NCI-H460 (cell line): ENCODE measurements at places on chromosomes 6 and 20. TPM values are rescaled to one million over a fixed set of nuclear protein-coding genes. Genes with fewer than 3 reads are reported as not detected.

- no peak for DNase-seq
These were observed 20.6 kb upstream of the TASP1 start for GRCh38 chr20:13659288-13659687.

GRCh38 chr20:19588732-19589131 lies 169.3 kb upstream of the RIN2 start:
- no peak for DNase-seq

- DNase-seq: peak; percentile 75
These were observed 6.1 kb downstream of the EDN1 start for GRCh38 chr6:12296255-12296573.

GRCh38 chr6:52921743-52922142 lies 12.2 kb upstream of the GSTA3 start:
- DNase-seq: no peak

GRCh38 chr6:125415913-125416312 lies 114.1 kb upstream of the HDDC2 start:
- DNase-seq: no peak

GRCh38 chr6:111861431-111861885 lies 11.8 kb downstream of the FYN start:
- no peak for DNase-seq

DNA sequence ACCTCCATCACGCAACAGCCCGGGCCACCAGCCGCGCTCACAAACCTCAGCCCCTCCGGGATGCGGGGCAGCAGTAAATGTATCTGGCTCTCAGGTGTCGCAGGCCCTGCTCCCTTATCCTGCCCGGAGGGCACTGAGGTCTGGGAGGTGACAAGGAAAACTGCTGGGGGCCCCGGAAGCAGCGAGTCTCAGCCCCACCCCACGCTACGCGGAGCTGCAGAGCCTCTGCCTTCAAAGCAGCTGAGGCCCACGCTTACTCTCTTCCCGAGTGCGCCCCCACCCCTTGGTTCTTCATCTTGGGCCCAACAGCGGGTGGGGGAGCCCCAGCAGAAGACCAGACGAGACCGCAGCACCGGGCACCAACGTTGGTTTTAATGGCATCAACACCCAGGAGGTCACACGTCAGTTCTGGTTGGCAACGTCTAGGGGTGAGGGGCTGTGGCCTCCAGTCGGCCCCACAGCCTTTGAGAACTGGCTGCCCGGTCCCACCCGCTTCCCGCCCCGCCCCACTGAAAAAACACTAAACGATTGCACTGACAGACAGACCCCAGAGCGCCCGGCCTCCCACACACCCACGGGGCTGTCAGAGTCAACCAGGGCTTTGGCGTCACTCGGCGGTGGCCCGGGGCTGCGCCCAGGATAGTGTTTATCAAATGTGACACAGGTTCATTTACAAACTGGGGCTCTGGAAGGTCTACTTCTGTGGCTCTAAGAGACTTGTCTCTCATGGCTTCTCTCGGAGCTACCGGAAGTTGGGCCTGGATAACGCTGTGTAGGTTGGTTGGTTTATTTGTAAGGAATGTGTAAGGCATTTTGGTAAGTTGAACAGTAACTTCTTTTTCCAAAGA lies 43.7 kb downstream of the DSTN start:
- no peak for DNase-seq

GRCh38 chr6:1777921-1778685 lies 168.4 kb downstream of the FOXC1 start:
- no peak for DNase-seq

GRCh38 chr20:35329435-35330139 lies 37.4 kb upstream of the FAM83C start:
- DNase-seq: peak; percentile 56

DNA sequence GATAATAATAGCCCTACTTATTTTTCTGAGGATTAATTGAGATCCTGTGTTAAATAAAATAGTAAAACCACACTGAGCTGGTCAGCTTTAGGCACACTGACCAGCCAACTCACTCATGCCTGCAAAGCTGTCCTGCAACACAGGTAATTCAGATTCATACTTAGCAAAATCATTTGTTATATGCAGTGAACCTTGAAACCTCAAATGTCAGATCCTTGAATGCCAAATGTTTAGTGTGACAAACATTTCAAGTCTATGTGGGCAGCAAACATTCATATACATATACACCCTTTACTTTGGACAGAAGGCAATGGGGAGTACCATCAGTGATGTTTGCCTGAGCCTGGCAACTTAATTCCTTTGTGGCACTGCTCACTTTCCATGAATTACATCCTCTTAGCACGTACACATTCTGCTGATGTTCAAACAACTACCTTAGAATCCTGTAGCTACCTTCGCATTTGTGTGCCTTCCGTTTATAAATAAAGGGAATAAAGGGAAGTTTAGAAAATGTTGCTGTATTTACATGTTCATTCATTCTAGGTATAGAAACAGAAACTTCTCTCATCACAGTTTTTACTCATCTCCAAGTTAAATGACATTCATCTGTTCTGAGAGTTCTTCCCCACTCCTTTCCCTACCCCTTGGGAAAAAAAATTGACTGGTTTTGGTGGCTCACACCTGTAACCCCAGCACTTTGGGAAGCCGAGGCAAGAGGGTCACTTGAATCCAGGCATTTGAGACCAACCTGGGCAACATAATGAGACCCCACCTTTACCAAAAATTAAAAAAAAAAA lies 140.8 kb downstream of the ZFAND3 start:
- no peak for DNase-seq

GRCh38 chr6:27370391-27370790 lies 18.2 kb upstream of the ZNF391 start:
- no peak for DNase-seq

- DNase-seq: no peak
These were observed 15.4 kb upstream of the DYNLRB1 start for GRCh38 chr20:34500823-34501222.

DNA sequence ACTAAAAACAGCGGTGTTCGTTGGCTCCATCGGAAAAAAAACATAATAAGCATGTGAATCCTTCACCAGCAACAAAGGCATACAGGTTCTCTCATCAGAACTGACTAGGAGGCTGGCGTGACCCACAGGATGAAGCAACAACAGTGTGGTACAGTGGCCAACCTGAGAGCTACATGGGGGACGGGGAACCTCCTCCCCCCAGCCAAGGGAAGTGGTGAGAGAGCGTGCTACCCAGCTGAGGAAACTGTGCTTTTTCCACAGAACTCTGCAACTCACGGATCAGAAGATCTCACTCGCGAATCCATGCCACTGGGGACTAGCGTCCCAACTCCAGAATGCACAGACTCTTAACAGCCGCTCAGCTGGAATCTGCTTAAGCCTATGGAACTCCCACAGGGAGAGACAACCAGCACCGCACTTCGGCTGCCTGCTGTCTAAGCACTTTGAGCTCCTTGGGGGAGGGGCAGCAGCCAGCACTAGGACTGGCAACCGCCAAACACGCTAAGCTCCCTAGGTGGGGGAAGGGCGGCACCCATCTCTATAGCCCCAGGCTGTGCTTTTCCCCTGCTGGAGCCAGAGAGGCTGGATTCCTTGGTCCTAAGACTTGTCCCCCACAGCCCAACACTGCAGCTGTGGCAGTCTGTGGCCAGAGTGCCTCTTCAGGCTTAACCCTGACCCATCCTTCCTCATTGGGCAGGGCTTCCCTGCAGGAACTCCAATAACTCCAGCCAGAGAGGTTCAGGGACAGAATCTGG lies 538.3 kb upstream of the BTBD3 start:
- no peak for DNase-seq

GRCh38 chr6:161261816-161262215 lies 12.0 kb downstream of the AGPAT4 start:
- no peak for DNase-seq

DNA sequence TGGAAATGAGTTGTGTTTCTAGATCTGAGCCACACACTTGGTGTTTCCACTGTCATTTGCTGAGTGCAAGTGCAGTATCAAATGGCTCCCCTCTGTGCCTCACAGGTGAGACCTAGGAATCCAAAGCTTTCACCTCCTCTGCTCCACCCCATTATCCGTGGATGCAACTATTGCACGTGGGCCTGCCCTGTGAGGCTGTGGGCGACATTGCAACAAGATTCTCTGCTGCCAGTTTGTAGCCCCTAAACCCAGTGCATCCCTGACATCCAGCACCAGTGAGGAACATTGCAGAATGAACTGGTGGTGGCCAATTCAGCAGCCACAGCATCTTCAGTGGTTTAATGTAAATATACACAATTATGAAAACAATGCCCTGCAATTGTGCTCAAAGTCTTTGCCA lies 115.0 kb upstream of the FOXA2 start:
- DNase-seq: no peak

DNA sequence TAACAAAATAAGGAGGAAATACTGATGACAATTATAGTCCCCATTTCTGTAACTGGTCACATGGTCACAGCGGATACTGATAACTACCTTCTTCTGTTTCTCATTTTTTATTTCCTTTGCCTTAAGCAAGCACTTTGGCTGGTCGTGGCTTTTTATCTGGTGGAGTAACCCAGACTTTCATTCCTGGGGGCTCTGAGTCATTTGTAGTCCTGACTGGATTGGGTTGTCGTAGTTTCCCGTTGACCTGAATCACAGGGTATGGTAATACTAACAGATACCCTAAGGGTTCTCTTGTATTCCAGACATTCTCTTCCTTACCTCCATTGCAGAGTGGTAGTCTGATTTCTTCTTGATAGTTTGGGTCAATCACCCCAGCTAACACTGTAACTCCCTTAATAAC lies 500.3 kb upstream of the ADGRB3 start:
- DNase-seq: no peak

DNA sequence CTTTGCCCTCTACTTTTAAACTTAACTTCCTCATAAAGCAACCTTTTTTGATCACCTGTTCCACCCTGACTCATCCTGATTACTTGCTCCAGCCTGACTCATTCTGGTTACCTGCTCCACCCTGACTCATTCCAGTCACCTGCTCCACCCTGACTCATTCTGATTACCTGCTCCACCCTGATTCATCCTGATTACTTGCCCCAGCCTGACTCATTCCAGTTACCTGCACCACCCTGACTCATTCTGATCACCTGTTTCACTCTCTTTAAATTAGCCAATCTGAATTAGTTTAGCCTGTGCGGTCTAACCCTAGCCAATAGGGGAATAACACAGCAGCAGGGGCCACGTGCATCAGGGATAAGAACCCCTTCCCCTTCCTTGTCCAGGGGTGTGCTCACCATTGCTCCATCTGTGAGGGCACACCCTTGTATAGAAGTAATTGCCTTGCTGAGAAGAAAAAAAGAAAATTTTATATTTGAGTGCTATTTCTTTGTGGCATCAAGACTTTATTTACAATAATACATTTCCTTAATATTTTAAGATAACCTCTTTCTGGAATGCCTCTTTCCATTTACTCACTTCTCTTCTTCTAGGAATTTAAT lies 17.9 kb downstream of the HLA-G start:
- no peak for DNase-seq

DNA sequence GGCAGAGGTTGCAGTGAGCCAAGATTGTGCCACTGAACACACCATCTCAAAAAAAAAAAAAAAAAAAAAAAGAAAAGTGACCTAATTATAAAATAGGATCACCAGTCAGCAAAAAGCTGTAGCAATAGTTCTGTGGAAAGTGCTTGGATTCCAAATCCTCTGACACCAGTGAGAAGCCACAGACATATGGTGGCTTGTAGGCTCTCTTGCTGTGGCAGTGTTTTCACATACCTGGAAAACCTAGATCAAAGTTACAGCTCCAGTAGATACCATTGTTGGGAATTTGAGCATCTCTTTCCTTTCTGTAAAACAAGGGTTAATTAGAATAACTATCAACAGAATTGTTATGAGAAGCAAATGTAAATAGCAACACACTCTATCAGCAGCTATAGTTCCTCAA lies 4.1 kb downstream of the CCDC170 start:
- no peak for DNase-seq

GRCh38 chr20:59295531-59295930 lies 4.9 kb upstream of the EDN3 start:
- no peak for DNase-seq

DNA sequence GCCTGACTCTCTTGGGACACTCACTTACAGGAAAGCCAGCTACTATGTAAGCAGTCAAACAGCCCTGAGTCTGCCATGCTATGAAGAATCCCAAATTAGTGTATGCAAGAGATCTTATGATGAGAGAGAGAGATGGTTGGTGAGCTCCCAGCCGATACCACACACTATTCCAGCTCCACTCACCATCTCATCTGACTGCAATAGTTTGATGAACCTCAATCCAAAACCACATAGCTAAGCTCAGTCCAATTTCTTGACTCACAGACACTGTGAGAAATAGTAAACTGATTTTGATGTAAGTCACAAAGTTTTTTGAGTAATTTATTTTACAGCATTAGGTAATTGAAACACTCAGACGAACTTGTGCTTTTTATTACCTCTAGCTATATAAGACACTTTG lies 441.4 kb downstream of the COL12A1 start:
- DNase-seq: no peak

PPP1R11 gene
- total RNA-seq: 70.2 and 74.1 TPM in 2 replicates

RARS2 gene
- 18.4 and 21.0 TPM in 2 replicates for total RNA-seq

ATP9A gene
- 28.7 and 31.8 TPM in 2 replicates for total RNA-seq

PAX1 gene
- 0.12 and 0.54 TPM in 2 replicates for total RNA-seq

MLIP gene
- not detected in 2 replicates for total RNA-seq

CPNE5 gene
- total RNA-seq: 0.07 and 0.63 TPM in 2 replicates

SIRPD gene
- not detected in 2 replicates for total RNA-seq

RSPH9 gene
- total RNA-seq: 0.42 and 0.61 TPM in 2 replicates

HSPA1L gene
- 0.82 and 1.0 TPM in 2 replicates for total RNA-seq

ABRACL gene
- total RNA-seq: 21.9 and 27.1 TPM in 2 replicates
